Stimulated activated CD4-positive, alpha-beta T cell treated with anti-CD3 and anti-CD28 coated beads, Interleukin-15, amount 100 ng/mL, for 48 hours (primary cell): ENCODE measurements at places on chromosomes 7 and 10.

DNA sequence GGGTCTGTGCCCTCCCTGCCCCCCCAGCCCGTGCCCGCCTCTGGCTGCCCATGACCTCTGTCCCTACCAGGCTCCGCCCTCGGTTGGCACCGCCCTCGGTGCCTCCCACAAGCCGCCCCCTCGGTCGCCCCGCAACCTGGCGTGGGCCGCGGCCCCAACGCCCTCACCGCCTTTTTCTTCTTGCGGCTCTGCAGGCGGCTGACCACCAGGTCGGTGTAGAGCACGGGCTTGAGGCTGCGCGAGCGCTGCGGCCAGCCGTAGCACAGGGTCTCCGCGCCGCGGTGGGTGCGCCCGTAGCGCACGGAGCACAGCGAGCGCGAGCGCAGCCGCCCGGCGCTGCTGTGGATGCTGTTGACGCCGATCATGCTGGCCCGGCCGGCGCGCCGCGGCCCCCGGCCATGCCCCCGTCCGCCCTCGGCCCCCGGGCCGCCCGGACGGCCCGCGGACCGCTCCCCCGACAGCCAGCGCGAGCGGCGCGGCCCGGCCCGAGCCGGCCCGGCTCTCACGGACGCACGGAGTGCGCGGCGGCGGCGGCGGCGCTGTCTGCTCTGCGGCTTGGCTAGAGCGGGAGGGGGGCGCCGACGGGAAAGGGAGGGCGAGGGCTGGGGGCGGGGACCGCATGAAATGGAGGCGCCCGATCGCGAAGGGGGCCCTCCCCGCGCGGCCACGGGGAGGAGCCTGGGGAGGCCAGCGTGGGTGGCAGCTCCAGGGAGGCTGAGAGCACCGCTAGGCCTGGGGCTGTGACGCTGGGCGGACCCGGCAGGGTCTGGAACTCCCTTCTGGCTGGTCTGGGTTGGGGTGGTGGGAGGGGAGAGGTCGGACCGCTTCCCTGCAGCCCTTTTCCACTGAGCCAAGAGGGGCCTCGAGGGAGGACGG lies 9.6 kb downstream of the PSD start:
- DNase-seq: peak; percentile 80

GRCh38 chr10:101452593-101452992 lies 98.6 kb downstream of the BTRC start:
- DNase-seq: no peak

GRCh38 chr7:111855161-111855841 lies 293.0 kb upstream of the IMMP2L start:
- DNase-seq: no peak

- no peak for DNase-seq
These were observed 480.3 kb downstream of the NXPH1 start for GRCh38 chr7:8913682-8914081.

- DNase-seq: no peak
These were observed 30.9 kb downstream of the LAMB1 start for GRCh38 chr7:107972075-107972482.

DNA sequence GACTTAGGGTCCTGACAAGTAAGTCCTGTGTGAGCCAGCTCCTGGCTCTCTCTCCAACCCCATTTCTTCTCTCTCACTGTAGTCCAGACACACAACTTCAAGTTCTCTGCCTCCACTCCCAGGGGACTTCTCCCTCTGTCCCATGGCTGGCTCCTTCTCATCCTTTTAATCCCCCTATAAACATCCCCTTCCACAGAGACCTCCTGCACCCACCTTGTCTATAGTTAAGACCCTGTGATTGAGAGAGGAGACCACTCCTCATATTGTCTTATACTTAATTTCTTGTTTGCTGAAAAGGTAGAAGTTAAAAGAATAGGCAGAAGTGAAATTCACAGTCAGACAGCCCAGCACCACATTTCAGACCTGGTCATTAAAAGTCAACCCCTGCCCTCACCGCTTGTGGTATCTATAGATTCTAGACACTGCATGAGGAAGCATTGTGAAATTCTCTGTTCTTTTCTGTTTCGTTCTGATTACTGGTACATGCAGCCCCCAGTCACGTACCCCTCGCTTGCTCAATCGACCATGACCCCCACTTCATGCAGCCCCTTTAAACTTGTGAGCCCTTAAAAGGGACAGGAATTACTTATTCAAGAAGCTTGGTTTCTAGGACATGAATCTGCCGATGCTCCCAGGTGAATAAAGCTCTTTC lies 125.6 kb upstream of the FRMD4A start:
- DNase-seq: no peak

- no peak for DNase-seq
These were observed 647 bp upstream of the GSAP start for GRCh38 chr7:77416621-77417371.

DNA sequence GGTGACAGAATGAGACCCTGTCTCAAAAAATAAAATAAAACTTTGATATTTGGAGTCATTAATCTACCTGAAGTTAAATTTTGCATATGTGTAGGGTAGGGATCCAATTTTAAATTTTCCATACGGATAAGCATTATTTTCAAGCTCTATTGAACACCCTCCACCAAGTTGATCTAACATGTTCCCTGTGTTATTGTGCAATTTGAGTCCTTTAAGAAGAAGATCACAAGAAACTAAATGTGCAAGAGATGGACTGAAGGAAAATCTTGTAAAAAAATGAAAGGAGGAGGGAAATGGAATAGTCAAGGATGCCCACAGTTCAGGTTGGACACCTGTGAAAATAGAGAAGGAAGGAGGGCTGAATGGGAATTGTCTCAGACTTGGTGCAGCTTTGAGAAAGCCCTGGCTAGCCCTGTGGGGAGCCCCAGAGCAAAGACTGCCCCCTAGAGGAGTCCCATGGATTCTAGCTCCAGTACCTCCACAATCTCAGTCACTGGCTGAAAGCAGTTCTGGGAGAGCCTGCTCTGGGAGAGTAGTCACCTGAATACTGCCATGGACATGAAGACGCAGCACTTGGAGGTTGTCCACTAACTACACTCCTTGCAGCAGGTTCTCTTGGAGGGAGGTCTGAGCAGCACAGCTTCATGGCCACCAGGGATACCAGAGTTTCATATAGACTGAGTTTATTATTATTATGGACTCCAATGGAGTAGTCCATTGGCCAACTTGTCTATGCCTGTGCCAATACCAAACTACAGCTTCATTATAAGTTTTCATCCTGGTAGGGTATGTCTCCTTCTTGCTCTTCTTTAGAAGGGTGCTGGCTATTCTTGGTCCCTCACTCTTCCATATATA lies 5.7 kb upstream of the TIAL1 start:
- no peak for DNase-seq

GRCh38 chr10:81081887-81082620 lies 544.4 kb downstream of the SH2D4B start:
- no peak for DNase-seq

- no peak for DNase-seq
These were observed 110.2 kb downstream of the FZD1 start for GRCh38 chr7:91374321-91374989.

- DNase-seq: no peak
These were observed 182.2 kb downstream of the GNAI1 start for GRCh38 chr7:80316811-80317210.

GRCh38 chr7:40541336-40541735 lies 406.5 kb downstream of the SUGCT start:
- no peak for DNase-seq

- no peak for DNase-seq
These were observed 53.9 kb downstream of the AP3M1 start for GRCh38 chr10:74096777-74097176.

DNA sequence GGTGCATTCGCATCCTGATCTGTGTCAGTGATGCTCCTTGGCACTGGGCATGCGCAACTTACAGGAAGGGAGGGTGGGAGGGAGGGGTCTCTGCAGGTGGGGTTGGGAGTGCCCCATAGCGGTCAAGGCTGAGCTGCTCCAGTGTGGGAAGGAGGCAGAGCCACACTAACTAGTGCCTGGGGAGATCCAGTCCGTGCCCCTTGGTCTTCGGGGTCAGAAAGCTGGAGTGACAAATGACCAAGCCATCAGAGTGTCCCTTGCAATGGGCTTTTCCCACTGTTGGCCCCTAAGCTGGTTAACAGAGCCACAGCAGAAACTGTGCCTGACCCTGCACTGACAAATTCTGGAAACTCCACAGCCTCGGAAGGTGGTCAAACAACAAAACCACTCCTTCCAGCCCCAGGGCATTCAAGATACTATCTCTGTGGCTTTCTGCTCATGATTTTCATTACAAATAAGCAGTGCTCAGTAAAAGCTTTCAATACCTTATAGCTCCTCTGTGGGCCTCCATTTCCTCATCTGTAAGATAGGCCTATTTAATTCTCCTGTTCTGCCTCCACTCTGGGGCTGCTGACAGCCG lies 138.1 kb upstream of the UNC5B start:
- DNase-seq: no peak
